CD4-positive, alpha-beta T cell treated with Interleukin-4 for 4 hours (primary cell): ENCODE measurements at places on chromosomes 7 and 10.
A peak's percentile ranks its signal among the peaks of the same experiment; 100 is the strongest.

DNA sequence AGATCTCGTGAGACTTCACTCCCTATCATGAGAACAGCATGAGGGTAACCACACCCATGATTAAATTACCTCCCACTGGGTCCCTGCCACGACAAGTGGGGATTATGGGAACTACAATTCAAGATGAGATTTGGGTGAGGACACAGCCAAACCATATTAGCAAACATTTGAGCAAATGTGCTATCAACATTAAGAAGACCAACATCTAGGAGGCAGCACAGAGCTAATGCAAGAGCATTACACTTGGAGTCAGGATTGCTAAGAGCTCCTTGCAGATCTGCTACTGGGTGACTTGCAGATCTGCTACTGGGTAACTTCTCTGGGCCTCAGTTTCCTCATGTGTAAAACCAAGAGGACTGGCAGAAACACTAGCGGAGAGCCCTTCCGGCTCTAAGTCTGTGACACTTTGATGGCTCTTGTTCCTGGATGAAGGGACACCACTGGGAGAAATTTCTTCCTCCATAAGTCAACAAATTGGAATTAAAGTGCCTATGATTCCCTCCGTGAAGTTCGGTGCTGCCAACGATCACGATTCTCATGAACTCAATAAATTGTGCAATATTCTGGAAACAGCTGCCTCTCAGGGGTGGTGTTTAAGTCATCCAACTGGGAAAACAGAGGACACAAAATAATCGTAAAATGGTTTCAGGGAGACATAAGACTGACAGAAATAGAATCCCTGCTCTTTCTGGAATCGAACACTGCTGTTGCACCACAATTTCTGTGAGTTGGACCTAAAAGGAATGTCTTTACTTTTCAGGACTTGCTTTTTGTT lies 115.8 kb upstream of the ITGB1 start:
- DNase-seq: no peak

- no peak for DNase-seq
Observed at GRCh38 chr10:68496072-68496471, 24.3 kb upstream of the DNA2 start.

- DNase-seq: no peak
Observed at GRCh38 chr10:99123336-99123735, 112.3 kb downstream of the HPSE2 start.

DNA sequence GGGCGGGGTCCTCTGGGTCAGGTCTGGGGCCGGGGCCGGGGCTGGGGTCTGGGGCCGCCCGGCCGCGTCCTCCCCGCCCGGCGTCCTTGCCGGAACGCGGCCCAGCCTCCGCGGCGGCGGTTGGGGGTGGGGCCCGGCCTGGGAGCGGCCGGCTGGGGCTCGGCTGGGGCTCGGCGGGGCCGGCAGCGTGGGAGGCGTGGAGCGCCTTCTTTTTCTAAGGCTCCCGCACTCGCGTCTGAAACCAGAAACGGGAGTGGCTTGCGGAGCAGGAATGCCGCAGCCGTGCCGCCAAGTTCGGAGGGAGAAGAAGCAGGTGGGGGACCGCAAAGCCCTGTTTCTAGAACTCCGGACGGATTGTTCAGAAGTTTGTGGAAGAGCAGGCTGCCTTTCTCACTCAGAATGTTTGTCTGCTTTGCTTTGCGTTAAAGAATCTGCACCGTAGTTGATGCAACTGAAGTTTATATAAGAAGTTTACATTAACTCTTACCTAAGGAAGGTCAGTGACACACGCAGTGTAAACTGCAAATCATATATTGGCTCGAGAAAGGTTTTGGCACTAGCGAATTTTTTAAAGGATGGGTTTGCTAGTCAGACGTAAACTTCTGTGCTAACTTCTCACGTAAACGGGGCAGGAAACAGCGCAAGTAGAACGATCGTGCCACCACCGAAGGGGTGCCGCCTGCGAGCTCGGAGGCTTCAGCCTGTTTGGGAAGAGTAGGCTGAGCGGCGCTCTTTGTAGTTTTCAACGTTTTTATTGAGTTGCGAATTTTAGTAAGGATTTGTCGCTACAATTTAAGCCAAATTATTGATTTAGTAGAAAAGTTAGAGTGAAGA lies 729 bp downstream of the DNAJB6 start:
- peak; percentile 52 for DNase-seq

DNA sequence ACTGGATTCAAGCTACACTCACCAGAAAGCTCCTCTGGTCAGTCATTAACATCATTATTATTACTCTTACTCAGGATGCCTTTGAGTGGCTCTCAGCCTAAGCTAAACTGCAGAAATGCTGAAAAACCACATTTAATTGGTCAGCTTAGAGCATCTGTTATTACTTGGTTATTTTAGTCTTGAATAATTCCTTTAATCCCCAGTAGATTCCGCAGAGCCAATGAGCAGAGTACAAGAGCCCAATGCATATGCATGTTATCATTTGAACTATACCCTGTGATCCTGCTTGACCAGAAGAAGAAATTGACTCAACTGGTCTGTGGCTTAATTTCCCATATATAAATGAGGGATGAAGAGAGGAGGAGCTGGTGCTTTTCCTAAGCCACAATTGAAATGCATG lies 417.6 kb upstream of the C7orf33 start:
- no peak for DNase-seq
